Naive thymus-derived CD4-positive, alpha-beta T cell (primary cell): ENCODE measurements at places on chromosomes 16 and 17. TPM values are rescaled to one million over a fixed set of nuclear protein-coding genes. Genes with fewer than 3 reads are reported as not detected.

- no peak for DNase-seq
Observed at GRCh38 chr16:61002479-61003204, 1033.6 kb downstream of the CDH8 start.

DNA sequence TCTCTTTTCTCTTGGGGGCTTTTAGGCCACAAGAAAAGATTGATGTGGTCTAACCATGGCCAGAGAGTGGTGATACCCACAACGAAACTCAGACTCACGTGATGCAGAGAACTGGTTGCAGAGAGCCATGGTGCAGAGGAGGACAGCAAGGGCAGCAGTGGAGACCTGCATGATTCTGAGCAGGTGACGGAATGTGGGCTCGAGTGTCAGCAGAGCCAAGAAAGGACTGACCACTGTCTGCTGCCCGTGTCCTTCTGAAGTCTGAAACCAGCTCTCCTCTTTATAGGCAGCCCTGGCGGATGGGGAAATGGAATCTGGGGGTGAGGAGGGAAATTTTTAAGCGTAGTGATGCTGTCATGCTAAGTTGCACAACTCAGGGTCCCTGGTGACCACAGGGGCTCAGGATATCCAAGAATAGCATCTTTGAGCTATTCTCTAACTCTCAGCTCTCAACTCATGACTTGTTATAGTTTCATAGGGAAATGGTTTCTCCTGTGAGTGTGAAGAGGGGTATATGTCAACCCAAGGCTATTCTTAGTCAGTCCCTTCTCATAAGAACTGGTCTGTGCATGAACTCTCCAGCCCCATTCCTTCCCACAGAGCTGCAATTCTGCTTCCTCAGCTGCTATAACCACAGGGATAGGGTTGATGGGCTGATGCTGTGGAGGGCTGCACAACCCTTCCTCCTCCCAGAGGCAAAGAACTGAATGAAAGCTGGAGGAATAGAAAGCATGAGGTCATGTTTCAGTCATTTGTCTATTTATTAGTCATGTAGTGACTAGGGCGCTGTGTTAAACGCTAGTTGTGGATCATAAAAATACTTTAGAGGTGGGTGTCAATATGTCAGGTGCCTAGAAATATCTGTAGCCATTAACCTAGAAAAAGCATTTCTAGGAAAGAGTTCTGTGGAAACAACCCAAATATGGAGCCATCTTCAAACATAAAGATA is at the start of gene CCL3:
TSS of gene CCL3 (minus strand) at position 256 of the 949 bp plus-strand sequence. CDS start at position 171, 85 bp downstream.
- no peak for DNase-seq

Gene TBC1D3I
- total RNA-seq = 0.16 TPM

Gene MMD
- 6.6 TPM for total RNA-seq

DNA sequence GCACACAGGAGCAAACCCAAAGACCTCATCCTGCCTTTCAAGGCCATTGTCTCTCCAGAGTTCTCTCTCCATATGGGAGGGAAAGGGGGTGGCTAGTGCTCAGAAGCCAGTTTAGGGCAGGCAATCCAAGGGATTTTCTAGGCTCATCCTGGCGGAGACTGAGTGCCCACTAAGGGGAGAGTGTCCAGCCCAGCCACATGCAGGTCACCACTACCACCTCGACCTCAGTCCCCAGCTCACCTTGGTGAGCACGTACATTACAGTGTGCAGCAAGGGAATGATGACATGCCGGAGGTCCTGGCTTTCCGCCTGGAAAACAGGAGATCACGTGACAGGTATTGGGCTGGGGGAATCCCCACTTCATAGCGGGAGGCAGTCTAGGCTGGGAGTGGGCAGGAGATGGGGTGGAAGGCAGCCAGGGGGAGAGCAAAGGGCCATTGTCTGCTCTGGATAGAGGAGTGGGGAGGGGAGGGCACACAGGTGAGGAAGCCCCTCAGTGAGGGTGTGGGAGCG is 29.9 kb downstream of the PIK3R6 start:
- no peak for DNase-seq

DNA sequence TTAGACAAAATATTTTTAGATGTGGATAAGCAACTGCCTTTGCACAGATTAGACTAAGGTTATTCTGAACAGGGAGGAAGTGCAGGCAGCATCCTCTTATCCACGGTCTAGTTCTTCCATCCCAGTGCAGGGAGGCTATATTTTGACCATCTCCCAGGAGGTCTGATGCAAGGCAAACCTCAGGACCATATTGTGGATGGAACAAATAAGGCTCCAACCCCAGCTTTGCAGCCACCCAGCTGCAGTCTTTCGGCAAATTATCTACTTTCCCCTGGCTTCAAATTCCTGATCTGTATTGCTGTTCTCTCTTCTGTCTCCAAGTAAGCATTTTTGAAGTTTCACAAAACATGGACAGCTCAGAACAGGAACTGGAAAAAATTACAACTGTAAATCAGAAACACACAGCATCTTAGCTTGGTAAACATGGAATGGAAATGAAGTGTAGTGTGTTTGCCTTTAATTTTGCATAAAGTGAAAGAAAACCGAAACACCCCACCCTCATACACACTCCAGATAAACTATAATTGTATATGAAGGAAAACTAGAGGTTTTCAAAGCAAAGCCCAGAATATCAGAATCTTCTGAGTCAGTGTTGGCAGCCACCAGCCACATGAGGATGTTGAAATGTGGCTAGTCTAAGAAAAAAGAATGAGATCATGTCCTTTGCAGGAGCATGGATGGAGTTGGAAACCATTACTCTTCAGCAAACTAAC is 33.5 kb upstream of the MON1B start:
- no peak for DNase-seq

DNA sequence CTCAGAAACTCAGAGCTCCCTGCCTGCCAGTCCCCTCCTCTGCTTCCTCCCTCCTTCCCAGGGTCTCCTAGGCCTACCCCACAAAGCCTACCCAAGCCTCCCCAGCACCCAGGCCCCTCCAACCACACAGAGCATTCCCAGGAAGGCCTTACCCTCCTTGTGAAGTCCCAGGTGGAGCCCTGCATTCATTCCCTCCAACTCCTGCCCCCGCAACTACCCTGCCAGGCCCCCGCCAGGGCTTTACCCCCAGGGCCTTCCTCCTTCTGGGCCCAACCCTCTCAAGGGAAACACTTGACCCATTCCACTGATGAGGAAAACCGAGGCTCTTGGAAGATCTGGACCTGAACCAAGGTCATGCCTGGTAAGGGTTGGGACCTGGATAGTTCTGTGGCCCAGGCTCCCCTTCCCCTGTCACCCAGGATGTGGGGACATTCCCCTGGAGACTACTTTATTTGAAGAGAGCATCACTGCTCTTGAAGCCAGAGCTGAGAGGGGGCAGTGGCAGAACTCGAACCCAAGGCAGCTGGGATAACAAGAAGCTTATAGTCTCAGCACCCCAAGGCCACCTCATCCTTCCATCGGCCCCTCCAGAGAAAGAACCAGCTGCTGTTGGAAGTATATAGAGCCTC is 12.5 kb downstream of the PLLP start:
- DNase-seq = no peak

DNA sequence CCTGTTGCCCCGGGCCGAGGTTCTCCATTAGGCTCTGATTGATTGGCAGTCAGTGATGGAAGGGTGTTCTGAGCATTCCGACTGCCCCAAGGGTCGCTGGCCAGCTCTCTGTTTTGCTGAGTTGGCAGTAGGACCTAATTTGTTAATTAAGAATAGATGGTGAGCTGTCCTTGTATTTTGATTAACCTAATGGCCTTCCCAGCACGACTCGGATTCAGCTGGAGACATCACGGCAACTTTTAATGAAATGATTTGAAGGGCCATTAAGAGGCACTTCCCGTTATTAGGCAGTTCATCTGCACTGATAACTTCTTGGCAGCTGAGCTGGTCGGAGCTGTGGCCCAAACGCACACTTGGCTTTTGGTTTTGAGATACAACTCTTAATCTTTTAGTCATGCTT is 74.2 kb downstream of the HAPSTR1 start:
- no peak for DNase-seq

DNA sequence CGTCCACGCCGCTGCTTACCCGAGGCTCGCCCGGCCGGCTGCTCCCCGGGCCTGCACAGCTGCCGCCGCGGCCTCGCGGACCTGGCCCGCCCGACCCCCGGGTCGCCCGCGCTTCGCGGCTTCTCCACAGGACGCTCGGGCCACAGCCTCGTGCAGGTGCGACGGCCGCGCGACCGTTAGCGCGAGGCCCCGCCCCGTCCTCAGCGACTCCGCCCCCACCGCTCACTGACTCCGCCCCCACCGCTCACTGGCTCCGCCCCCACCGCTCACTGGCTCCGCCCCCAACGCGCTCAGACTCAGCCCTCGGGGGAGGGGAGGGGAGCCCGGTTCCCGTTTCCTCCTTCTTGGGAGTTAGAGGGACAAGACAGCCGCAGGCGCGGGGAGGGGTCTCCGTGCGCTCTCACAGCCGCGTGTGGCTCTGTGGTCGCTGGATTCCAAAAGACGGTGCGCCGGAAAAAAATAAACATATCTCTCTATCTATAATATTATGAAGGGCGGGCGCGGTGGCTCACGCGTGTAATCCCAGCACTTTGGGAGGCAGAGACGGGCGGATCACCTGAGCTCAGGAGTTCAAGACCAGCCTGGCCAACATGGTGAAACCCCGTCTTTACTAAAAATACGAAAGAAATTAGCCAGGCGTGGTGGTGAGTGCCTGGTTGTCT is at the start of gene MEIOB:
TSS of gene MEIOB (minus strand) at position 191 of the 662 bp plus-strand sequence. CDS start 3,989 bp downstream, outside the sequence.
- no peak for DNase-seq

Gene LHX1
- total RNA-seq = not detected

GRCh38 chr16:83924686-83925085 is 25.8 kb downstream of the MLYCD start:
- DNase-seq = no peak

DNA sequence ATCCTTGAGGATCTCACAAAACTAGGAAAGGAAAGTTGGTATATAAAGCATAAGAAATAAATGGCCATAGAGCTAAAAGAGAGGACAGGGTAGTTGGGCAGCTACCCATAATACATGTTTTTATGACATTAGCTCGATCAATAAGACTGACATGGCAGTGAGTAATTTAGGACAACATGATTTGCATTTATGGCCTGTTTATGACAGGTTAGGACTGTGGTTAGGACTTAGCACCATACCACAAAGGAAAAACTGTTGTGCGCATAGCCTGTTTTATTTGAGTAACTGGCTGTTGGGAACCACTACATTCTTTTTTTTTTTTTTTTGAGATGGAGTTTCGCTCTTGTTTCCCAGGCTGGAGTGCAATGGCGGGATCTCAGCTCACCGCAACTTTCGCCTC is 18.0 kb upstream of the TRIM37 start:
- no peak for DNase-seq

DNA sequence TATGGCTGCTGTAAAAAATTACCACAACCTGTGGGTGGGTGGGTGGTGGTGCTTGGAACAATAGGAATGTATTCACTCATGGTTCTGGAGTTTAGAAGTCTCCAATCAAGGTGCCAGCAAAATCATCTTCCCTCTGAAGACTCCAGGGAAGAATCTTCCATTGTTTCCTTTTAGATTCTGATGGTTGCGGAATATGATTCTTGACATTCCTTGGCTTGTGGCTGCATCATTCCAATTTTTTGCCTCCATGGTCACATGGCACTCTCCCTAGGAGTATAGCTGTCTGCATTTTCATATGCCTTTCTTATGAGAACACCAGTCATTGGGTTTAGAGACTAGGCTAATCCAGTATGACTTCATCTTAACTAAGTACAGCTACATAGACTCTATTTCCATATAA is 401.0 kb downstream of the HS3ST3B1 start:
- DNase-seq = no peak

DNA sequence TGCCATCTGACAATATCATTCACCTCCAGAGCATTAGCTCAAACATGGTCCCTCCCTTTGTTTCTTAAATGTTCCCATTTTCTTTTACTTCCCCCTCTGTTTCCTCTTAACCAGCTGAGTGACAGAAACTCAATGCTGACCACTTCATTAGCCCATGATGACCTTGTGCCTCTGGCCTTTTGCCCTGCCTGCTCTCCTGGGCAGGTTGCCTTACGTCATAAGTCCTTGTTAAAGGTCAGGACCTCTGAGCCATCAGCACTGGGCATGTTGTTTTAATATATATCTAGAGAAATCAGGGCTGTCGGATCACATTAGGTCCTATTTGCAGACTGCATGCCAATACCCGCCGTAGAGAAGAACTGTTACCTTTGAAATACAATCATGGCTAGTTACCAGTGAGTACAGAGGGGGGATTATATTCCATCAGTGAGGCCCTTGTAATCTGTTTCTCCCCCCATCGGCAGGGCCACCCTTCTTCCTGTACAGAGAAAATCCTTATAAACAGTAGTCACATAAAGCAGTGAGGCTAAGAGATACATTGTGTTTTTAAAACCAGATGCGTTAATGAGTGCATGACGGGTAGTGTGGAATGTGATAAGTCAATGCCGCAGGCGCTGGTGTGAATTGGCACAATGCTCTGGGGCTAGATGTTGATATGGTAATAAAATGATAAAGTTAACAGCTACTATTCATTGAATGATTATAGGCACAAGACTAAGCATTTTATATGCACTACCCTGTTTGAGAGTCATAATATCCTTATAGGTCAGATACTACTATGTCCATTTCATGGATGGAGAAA is 94.3 kb upstream of the ZFHX3 start:
- DNase-seq = no peak
